Fibroblast of skin of abdomen (primary cell): ENCODE measurements at places on chromosomes 11 and 22.

- DNase-seq = peak; percentile 70
Observed at GRCh38 chr22:47337161-47337621, 574.7 kb downstream of the TBC1D22A start.

DNA sequence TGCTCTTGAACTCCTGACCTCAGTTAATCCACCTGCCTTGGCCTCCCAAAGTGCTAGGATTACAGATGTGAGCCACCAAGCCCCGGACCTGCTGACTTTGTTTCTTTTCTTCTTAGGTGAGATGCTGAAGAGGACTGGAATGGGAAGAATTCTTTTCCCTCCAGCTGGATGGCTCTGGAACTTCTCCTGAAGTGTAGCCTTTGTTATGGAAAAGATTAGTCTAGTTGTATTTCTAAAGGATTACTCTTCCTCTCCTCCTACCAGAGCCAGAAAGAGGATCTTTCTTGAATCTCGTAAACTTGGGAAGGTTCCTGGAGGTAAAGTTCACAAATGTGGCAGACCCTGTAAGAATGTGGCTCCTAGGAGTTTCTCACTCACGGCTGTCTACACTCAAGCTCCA, 95.4 kb upstream of the LARGE1 start:
- DNase-seq = no peak

GRCh38 chr11:120336641-120337354, 585 bp downstream of the ARHGEF12 start:
- no peak for DNase-seq

GRCh38 chr11:44046182-44046581, 1.6 kb upstream of the ACCSL start:
- DNase-seq = no peak

- no peak for DNase-seq
Observed at GRCh38 chr22:17797721-17798559, 23.7 kb upstream of the BID start.

- DNase-seq = no peak
Observed at GRCh38 chr11:133924661-133925060, 32.1 kb downstream of the IGSF9B start.

- DNase-seq = no peak
Observed at GRCh38 chr22:20760084-20760483, 13.8 kb upstream of the SERPIND1 start.

DNA sequence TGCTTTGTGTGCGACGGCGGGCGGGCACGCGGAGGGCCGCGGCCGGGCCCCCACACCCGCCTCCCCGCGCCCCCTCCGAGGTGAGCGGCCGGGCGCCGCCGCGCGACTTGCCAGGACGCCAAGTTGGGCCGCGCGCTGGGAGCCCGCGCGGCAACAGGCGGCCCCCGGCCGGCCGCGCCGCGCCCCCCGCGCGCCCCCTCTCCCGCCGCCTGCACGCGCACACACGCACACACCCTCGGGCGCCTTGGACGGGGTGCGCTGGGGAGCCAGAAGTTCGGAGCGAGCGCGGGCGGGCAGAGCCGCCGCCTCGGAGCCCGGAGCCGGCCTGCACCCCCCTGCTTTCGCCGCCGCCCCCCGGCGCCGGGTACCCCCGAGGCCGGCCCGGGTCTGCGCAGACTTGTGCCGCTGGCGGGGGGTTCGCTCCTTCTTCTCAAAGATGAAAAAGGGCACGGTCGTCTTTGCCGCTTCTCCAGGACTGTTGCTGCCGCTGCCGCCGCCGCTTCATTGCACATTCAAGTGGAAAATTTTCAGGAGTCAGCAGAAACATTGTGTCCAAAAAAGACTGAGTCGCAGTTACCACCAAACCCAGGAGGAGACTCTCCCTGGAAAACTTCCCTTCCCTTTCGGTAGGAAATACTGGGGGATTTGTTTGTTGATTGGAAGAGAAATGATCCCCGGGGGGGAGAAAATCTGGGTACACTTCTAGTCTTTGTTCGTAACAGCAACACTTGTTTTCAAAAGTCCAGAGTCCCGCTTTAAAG, 895 bp downstream of the TEAD1 start:
- no peak for DNase-seq

DNA sequence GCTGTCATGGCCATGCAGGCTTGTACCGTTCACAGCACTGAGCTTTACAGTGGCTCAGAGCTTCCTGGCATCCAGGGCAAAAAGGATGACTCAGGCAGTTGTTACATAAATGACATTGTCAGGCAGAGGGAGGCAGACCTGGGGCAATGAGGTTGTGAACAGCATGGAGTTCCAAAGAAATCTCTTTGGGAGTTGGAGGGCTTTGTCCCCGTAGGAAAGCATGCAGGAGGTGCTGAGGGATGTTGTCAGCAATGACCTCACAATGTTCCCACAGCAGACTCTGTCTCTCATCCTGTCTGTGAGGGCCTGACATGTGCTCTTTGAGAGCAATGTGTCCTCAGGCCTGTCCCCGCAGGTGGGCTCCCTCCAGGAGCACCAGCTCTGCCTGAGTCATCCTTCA, 25.9 kb upstream of the PDE2A start:
- DNase-seq = peak; percentile 30

DNA sequence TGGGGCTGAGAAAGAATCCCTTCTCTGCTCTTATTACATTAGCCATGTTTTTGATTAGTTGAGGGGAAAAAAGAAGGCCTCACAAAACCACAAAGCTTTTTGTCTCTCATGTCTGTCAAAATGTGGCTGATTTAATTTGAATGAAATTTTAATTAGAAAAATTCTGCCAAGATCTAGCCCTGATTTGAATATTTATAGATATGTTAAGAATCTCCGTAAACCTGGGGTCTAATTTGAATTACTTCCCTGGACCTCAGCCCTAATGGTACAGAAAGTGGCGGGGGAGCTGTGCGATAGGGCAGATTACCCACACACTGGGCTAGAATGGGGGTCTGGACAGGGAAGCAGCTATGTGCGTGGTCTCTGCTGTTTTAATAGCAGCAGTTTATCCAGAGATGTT, 141.3 kb upstream of the TTC12 start:
- DNase-seq = peak; percentile 37
